ENCODE measurements at places on chromosomes 16 and 17.
A peak's percentile ranks its signal among the peaks of the same experiment; 100 is the strongest.

DNA sequence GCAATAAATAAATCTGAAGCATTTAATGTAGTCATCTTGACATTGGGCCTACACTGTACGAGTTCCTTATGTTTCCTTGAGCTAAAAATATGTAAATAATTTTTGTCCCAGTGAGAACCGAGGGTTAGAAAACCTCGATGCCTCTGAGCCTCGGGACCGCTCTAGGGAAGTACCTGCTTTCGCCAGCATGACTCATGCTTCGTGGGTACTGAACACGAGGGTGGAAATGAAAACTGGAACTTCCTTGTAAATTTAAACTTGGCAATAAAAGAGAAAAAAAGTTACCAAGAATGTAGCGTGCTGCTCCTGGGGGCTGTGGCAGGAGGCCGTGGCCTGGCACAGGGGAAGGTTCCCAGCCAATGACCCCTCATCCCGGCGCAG is 74.1 kb downstream of the SOCS1 start:
- no peak for DNase-seq

DNA sequence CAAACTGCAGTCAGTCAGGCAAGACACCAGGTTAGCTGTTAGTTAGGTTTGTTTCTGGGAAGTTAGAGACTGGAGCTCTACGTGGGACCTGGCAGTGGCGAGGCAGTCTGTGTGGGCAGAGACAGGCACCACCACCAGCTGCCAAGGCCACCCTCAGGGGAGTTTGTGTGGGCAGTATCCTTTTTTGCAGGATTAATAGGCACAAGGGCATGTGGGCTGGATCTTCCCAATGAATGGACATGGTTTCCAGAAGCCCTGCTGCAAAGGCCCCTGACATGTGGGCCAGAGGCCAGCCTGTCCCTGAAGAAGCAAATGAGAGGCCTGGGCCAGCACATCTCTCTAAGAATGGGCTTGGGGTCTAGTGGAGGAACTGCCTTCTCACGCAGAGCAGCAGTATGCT is 19.2 kb upstream of the SREBF1 start:
- no peak for DNase-seq

GRCh38 chr16:1632638-1632970 is 20.4 kb downstream of the CRAMP1 start:
- no peak for DNase-seq

DNA sequence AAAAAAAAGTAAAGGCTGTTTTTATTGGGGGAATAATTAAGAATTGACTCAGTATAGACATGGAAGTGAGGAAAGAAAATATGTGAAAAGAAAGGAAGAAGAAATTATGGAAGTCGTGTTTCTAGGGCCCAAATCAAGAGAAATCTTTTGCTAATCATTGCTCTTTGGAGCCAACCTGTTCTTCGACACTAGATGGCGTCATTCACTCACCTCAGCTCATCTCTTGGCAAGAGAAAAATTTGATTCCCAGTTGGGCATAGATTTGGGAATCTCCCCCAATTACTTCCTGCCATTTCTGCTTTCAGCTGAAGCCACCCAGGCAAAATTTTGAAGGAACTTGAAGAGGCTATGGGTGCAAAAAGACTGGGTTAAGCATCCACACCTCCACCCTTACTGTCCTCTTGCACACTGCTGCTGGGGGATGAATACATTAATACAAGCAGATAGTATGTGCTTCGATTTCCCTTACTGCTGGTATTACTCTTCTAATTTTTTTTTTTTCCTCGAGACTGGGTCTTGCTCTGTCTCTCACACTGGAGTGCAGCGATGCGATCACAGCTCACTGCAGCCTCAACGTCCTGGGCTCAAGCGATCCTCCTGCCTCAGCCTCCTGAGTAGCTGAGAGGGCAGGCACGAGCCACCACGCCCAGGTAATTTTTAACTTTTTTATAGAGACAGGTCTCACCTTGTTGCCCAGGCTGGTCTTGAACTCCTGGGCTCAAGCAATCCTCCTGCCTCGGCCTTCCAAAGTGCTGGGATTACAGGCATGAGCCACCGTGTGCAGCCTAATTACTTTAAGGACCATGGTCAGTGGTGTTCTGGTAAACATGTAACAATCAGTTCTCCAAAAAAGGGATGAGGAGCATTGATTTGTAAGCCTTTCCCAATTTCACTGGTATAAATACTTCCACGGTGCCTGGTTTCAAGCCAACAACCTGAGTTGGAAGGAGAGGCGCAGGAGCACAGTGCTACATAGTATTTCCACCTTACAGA is 13.5 kb downstream of the PSMD7 start:
- peak; percentile 16 for DNase-seq

DNA sequence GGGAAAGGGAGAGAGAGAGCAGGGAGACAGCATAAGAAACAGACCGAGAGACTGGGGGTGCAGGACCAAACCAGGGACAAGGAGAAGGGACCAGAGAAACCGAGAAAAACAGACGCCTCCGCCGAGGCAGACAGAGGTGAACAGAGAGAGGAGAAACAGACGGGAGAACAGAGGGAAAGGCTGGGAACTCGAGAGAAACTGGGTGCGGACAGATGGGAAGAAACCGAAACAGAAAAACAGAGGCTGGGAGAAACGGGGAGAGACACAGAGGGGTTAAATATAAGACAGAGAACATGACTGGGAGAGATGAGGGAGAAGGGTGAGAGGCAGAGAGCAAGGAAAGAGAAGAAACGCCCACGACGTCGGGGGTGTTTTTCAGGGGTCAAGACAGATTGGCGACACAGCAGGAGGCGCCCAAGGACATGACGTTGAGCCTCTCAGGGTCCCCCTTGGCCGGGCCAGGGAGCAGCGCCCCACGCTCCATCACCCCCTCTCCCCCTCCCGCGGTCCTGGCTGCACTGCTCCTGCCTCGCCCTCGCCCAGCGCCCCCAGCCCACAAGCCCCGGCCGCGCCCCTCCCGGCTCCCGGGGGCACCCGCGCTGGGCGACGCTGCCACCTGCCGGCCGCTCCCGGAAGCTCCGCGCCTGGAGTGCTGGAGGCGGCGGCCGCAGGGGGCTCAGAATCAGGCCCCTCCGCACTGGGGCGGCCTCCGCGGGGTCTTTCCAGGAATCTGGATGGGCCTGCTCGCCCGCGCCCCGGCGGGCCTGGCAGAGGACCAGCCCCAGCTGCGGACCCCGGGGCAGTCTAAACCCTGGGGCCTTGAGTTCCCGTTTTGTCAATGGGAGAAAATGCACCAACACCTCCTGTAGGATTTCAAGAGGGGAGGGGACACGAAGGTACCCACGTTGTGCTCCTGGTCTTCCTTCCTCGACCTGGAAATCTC is 1.3 kb upstream of the TMEM92 start:
- DNase-seq: no peak

DNA sequence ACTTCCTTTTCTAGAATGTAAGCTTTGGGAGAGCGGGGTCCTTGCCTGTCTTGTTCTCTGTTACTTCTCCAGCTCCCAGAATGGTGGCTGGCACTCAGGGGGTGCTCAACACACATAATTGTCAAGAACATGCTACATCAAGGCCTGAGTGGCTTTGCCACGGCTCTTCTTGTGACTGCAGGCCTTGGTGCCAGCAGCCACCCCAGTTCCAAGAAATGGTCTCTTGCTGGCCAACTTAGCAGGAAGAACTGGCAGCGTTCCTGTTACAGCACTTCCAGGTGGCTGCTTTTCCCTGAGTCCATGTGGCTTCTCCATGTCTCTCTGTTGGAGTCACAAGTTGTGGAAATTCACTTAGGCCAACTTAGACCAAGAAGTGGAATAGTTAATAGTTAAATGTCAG is 36.1 kb downstream of the PRKCB start:
- no peak for DNase-seq

GRCh38 chr17:83199500-83200201 is 120.2 kb downstream of the METRNL start:
- no peak for DNase-seq

DNA sequence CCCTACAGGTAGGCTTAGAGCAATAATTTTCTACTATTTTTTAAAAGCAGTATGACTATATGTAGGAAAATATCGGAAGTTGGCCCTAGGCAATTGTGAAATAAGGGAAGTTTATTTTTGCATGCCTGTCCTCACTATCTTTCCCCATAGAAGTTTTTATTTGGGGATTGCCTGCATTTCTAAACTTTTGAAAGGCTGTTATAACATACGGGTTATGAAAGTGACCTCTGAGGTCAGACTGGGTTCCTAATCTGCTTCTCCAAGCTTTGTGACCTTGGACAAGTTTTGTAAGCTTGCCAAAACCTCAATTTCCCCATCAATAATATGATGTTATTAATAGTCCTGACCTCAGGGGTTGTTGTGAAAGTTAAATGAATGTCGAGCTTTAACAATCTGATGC is 67.1 kb downstream of the ARHGAP44 start:
- DNase-seq: no peak

Data from NCI-H2081 treated with DMSO at 0.1 percent for 48 hours (cell line).